ENCODE measurements at places on chromosomes 7 and 10.

- no peak for DNase-seq
Observed at GRCh38 chr10:12777840-12778585, 223.5 kb downstream of the CCDC3 start.

DNA sequence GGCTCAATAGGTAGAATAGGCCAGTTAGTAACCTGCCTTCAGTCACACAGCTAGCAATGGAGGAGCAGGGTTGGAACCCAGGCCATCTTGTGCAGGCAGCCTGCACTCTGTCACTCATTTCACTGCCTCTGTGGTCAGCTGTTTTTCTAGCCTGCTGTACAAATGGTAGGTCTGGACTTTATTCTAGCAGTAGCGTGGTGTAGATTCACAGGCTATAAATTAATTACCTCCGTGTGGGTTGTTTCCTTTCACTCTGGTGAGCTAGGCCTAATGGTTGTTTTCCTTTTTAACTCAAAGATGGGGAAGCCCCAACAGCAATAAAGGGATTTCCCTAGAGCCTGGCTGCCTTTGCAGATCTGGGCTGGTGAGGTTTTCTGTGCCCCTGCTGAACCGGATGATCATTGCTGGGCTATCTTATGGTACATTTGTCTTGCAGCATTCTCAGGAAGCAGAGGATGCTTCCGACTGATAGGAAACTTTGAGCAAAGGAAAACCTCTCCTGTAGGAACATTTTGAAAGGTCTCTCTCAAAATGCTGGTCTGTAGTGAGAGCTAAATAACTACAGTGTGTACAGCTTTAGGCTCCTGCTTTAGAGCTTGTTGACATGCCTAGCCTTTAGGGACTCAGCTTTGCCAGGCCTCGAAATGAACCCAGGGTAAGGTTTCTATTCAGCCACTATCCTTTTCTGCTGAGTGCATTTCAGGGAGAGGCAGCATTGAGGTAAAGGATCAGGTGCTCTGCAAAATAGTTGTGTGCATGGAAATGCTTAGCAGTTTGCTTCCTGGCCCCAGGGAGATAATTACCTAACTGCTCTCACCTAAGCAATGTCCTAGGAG, 157.4 kb downstream of the ST7 start:
- no peak for DNase-seq

DNA sequence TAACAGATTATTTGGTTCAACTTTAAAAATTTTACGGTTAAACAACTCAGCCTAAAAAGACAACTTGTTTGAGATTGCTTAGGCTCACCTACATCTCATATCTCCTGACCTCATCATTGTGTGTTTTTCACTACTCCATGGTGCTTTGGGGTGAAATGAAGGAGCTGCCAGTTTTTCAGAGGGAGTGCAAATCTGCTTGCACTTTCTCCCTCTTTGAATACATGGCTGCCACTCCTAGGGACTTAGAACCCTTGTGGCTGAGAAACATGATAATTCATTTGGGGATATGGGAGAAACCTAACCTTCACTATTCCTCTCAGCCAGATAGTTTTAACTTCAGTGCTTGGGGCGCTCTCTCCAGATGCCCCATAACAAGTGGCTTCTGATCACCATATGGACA, 2.7 kb downstream of the CCSER2 start:
- no peak for DNase-seq

GRCh38 chr10:45380903-45381620, 7.0 kb downstream of the ALOX5 start:
- DNase-seq = no peak

GRCh38 chr10:99615426-99615825, 4.8 kb downstream of the SLC25A28 start:
- no peak for DNase-seq

- no peak for DNase-seq
Observed at GRCh38 chr10:125823663-125824251, 411 bp downstream of the BCCIP start.

GRCh38 chr10:130748409-130749057, 563.0 kb downstream of the TCERG1L start:
- DNase-seq = no peak

DNA sequence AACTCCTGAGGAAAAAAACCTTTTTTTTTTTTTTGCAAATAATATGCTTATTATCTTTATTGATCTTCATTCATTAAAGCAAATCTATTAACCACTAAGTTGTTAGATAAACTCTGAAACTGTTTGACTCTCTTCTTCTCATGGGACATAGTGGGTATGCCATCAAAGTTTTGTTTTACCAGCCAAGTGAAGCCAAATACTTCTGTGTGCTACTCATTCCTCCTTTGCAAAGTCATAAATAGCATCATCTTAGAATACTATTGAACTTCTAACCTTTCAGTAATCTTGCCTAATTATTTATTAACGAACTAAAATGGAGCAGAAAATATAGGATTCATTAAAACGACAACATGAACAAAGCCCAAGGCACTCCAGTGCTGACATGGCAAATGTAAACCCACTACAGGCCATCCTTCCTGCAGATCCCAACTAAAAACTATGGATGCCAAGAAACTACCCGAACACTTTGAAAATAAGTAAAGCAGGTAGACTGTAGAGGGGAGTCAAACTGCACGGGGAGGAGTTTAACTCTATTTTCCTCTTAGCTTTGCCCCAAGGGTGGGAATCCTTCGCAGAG, 61.2 kb upstream of the ODAD2 start:
- DNase-seq = no peak

DNA sequence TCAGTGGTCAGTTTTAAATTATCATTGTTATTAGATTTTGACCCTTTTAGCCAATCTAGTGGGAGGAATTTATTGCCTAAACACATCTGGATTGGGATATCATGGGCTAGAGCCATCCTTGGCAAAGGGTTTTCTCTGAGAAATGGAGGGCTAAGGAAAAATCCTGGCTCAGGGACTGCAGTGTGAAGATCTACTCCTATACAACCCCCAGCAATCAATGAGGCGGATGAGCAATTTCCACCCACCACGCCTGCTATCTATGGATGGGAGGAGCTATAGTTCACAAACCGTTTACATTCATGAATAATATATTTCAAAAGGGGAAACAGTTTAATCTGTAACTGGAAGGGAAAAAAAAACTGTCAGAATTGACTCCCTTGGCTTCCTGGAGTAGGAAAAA, 2.7 kb downstream of the CAV1 start:
- peak; percentile 39 for DNase-seq

DNA sequence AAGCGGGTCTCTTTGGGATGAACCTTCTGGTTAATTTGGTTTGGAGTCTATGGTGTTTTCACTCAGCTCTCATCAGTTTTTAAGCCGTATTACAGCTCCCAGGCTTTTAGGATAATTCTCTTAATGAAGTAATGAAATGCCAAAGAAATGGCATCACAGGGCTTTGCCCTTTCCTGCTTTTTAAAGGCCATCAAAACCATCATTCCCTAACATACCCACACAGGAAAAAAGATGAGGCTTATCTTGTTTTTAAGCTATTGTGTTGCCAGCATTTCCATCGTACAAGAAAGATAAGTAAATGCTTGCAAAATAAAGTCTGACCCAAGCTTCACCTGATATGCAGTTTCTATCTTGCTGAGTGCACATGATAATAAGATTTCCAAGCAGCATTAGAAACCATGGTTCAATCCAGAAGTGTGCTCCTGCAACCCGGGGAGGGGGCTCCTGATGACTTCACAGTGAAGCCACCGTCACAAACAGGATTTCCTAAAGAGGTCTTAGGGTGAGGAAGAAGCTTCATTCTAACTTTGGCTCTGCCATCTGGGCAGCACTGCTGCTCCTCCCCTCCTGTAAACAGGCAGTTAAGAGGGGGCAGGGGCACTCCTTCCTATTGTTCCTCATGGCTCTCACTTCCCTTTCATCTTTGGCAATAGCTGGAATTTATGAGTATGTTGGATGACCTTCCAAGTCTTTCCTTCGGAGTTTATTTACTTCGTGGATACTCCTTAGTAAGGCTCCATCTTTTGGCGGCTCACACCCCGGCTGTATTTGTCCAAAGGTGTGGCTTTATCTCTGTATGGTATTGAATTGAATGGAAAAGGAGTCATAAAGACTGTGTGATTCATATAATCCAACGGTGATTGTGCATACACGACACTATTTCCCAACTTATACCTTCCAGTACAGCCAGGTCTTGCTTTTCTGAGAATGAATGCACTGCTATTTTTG, 55.2 kb upstream of the FAM133B start:
- peak; percentile 95 for DNase-seq

GRCh38 chr10:61888744-61889143, 12.8 kb upstream of the ARID5B start:
- DNase-seq = peak; percentile 75

DNA sequence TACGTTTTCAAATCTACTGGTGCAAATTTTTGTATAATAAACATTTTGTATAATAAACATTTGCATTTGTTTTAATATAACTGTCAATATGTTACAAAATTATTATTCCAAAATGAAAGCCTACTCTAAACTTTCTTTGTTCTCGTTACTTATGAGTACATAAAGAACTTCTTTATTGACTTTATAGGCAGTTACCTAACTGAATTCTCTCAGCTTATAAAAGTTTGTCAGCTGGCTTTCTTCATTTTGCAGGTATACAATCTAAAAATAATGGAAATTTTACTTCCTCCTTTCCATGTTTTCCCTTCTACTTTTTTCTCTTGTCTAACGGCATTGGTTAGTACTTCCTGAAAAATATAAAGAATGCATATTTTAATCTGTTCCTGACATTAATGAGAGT, 137.1 kb downstream of the CHCHD3 start:
- no peak for DNase-seq

GRCh38 chr7:109354000-109354399, 784.3 kb downstream of the DNAJB9 start:
- no peak for DNase-seq

- DNase-seq = peak; percentile 20
Observed at GRCh38 chr7:27150568-27151340, 1.6 kb downstream of the HOXA3 start.

- peak; percentile 97 for DNase-seq
Observed at GRCh38 chr10:20885678-20886077, 11.4 kb downstream of the NEBL start.

DNA sequence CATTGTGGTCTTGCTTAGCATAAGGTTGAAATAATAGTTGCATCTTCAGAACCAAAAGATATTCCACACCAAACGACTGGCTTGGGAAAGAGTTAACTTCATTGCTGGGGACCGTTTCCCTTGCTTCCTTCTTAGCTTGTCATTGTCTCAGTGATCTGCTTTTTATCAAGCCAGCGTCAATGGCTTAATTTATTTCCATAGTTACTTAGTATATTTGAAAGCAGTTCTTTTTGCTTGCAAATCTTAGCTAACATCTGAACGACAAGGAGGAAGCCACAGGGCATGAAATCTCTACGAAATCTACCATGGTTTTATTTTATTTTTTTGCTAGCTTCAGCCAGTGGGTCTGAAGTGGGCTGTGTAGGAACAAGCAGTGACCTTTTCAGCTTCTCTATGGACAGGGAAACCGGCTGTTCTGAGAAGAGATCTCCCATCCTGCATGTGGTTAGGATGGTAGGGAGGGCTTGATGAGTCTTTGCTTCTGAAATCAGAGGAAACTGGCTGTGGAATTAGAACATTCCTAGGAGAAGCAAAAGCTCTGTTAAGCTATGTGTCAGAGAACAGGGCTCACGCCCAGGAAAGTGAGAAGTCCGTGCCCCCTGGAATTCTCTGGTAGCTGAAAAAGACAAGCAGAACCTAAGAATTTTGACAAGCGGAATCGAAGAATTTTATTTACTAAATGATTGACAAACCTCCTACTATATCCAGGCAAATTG, 8.0 kb downstream of the SLC18A2 start:
- no peak for DNase-seq

- DNase-seq = peak; percentile 44
Observed at GRCh38 chr10:114507449-114507848, 103.1 kb upstream of the AFAP1L2 start.

- DNase-seq = no peak
Observed at GRCh38 chr10:15144788-15145187, 23.7 kb downstream of the NMT2 start.

DNA sequence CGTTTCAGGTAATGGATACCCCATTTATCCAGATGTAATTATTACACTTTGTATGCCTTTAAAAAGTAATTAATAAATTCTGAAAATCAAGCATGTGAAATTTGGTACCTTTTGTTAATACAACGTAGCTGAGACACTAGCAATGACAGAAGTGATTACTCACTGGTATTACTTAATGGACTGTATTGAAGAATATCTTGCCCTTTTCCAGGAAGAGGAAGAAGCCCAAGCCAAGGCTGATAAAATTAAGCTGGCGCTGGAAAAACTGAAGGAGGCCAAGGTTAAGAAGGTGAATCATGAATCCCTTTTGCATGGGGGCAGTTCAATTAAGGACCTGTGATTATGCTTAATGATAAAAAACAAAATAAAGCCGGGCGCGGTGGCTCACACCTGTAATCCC, 64.8 kb downstream of the APBB1IP start:
- DNase-seq = no peak

DNA sequence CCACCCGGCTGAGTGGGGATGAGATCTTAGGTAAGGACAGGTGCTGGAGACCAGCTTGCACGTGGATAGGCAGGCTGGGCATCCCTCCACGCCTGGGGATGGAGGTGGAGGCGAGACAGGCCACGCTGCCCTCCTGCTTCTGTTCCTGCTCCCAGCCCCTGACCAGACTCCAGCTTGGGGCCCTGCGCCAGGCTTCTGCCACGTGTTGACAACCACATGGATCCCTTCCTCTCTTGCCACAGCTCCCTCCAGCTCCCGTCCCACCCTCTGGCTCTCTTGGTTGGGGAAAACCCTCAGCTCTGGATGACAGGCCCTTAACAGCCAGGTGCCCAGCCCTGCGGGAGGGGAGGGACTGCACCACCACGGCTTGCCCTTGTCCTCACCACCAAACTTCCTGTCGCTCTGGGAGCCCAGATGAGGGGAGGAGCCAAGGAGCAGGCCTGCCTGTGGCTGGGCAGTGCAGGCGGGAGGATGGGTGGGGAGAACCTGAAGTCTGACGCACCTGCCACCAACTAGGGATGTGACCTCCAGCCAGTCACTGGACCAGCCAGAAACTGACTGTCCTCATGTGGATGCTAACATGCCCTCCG, 36.0 kb downstream of the KCNH2 start:
- DNase-seq = peak; percentile 58

DNA sequence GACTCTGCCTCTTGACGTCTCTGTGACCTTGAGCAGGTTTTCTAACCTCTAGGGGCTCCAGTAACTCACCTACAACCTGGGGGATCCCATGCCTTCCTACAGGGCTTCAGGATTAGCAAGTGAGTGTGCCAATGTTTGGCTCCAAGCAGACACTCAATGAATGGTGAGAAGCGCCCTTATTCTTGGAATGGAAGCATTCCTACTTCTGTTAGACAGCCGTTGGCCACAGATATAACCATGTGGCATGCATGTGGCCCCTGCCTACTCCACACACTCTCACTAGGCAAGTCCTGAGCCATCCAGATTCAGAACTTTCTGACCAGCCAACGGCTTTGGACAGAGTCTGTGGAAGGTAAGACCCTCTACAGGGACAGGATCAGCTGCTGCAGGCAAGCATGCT, 108.9 kb upstream of the LYZL2 start:
- DNase-seq = no peak

DNA sequence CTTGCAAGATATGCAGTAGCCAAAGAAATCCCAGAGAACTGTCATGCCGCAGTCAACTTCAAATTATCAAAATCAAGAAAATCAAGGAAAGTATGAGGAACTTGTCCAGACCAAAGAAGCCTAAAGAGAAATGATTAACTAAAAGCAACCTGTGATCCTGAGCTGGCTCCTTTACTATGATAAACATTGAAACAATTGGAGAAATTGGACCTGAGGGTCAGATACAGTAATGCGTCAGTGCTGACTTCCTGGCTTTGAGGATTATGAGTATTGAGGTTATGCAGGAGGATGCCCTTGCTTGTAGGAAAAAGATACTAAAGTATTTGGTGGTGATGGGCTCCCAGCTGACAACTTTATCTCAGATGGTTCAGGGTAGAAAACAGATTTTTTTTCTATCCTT, 324.7 kb upstream of the AKR1E2 start:
- DNase-seq = peak; percentile 6

GRCh38 chr10:30999070-30999712, 32.5 kb downstream of the ZNF438 start:
- DNase-seq = peak; percentile 56

All from bronchial epithelial cell (primary cell).